WTC11 (cell line): ENCODE measurements at places on chromosomes 16 and 17.

- DNase-seq = no peak
Measured at GRCh38 chr17:81486199-81486810, 26.3 kb downstream of the ACTG1 start.

DNA sequence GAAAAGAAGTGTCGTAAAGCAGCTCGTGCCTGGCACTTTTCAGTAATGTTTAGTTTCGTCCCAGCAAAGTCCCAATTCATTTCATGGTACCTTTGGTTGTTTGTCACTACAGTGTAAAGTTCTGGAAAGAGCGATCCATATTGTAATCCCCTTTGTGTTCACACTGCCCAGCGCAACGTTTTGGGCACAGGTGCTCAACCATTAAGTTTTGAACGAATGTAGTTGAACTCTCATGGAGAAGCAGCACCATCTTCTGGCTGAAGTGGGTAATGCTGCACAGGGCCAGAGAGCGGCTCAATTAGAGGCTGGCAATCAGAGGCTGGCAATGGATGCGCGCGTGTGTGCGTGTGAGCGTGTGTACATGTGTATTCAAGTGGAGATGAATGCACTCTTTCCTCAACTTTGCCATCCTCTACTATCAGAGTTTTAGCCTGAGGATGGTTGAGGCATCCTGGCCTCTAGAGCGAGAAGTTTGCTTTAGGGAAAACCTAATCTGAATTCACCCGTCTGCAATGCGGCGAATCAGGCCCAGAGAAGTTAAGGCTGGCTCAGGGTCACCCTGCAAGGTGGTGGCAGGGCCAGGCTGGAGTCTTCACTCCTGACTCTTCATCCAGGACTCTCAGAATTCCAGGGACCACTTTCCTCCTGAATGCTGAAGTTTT is 29.9 kb downstream of the DYNLL2 start:
- DNase-seq = peak; percentile 92

GRCh38 chr17:78745407-78746088 is 36.5 kb downstream of the CYTH1 start:
- DNase-seq = peak; percentile 28

DNA sequence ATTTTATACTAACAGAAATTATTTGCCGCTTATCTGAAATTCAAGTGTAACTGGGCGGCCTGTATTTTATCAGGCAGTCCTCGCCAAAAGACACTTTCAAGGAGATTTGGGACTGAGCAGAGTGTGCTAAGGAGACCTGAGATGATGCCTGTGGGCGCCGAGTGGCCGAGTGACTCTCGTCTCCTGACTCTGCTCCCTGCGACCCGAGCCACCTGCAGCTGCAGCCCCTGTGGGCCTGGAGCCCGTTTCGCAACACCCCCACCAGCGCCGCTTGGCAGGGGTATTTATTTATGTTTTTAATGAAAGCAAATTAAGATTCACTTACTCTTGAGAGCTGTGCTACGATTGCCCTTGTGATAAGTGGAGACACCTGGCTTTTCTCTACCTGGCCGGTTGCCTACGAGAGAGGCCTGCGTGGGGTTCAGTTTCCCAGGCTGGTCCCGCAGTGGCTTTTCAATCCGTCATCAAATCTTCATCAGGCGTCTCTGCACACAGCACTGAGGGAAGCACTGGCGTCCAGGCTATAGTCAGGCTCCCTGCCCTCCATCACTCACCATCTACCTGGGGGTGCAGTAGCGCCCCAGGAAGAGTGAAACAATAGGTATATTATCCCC is 124.0 kb downstream of the SEC14L1 start:
- DNase-seq = no peak

DNA sequence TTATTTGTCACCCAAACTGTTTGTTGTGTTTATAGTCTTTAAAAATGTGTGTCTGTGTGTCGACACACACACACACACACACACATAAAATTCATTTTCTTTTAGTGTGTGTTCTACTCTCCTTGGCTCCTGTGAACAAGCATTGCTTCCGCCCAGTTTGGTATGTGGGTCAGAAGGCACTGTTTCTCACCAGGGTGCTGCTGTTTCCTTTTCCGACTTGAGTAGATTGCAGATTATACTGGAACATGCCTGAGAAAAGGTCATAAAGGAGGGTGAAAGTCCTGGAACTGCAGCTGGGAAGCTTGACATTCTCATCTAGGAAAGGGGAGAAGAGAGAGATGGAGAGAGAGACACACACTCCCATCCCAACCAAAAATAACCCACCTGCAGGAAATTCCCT is 330.3 kb downstream of the BCAS3 start:
- no peak for DNase-seq

- no peak for DNase-seq
Measured at GRCh38 chr17:79217473-79218135, 143.0 kb downstream of the ENGASE start.

- DNase-seq = no peak
Measured at GRCh38 chr17:36188891-36189306, 7.7 kb downstream of the CCL3L1 start.

DNA sequence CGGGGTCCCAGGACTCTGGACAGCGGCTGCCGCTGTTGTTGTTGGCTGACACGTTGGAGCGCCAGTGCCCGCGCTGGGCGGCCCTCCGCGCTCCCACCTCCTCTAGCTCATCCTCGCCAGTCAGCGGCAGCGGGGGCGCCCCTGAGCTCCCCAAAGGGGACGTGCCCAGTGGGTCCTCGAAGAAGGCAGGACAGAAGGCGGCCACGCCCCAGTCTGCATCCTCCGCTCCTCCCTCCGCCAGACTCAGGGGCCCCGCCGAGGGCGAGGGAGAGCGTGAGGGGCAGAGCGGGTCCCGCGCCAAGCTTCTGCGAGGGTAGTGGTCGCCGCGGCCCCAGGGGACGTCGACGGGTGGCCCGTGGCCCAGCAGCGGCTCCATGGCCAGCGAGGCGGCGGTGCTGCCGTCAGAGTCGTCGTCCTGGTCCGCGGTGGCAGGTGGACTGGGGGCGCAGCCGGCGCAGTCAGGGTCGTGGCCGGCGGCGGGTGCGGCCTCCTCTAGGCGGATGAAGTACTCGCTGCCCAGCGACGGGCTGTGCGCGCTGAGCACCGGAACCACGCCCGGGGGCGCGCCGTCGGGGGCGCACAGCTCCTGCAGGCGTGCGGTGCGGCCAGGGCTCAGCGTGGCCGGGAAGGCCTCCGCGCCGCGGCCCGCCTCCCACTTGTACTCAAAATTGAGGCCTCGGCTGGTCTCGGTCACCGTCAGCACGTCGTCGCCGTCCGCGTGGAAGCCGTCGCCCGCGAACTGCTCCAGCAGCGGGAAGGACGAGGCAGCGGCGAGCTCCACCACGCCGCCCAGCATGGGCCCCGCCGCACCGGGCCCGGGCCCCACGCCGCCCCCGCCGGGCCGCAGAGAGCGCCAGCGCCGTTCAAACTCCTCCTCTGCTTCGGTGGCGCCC is 43.2 kb upstream of the PVALEF start:
- DNase-seq = peak; percentile 74

GRCh38 chr16:4762205-4762604 is 4.8 kb downstream of the ZNF500 start:
- DNase-seq = no peak

DNA sequence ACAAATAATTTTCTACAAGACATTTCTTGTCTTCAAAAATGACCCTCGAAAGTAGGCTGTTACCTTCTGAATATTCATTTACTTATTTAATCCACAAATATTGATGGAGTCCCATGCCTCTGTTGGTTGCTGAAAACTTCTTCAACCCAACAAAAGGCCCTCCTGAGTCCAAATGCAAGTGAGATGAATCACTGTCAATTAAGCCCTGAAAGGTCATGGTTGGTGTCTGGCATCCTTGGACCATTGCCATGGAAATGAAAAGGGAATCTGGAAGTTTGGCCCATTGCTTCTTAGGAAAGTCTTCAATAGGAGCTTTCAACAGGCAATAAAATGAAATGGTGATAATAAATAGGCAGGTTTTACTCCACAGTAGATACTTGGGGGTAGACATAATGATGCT is 364.7 kb upstream of the DYNLRB2 start:
- no peak for DNase-seq

- no peak for DNase-seq
Measured at GRCh38 chr17:76147211-76148014, 6.4 kb upstream of the FOXJ1 start.

DNA sequence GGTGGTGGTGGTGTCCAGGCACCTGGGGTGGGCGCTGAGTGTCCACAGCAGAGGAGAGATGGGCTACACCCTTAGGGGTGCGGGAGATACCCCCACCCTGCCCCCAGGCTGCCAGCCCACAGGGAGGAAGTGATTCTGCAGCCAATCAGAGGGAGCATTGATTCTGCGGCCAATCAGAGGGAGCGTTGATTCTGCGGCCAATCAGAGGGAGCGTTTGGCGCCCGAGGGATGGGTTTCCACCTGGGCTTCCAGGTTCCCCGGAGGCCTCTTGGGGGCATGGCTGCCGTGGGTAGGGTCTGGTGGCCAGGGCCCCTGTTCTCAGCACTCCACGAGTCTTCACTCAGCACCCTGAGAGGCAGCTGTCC is 28.2 kb upstream of the ACSF3 start:
- no peak for DNase-seq

- no peak for DNase-seq
Measured at GRCh38 chr17:50355701-50356341, 9.9 kb downstream of the XYLT2 start.

DNA sequence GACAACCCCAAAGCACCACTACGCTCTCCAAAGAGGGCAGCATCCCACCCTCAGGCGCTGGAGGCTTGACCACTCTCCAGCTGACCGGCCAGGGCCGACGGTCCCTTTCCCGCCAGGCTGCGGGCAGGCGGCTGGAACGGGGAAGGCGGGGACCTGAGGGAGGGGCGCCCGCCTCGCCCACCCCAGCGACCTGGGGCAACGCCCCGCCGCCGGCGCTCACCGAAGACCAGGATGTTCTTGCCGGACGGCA is 431 bp downstream of the DYNC1LI2 start:
- DNase-seq = peak; percentile 40

DNA sequence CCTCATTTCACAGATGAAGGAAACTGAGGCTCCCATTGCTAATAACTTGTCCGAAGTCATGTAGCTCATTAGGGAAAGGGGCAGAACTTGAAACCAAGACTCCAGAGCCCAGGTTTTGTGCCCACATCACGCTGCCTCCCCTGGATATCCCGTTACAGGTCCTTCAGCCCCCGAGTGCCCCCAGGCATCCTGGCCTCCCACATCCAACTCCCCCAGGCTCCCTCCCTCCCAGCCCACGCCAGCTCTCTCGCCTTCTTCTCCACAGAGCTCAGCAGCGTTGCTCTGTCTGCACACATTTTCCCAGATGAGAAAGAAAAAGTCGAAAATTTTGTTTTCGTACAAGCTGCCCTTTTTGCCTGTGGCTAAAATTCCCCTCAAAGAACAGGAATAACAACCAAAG is 14.3 kb upstream of the METTL22 start:
- DNase-seq = no peak

DNA sequence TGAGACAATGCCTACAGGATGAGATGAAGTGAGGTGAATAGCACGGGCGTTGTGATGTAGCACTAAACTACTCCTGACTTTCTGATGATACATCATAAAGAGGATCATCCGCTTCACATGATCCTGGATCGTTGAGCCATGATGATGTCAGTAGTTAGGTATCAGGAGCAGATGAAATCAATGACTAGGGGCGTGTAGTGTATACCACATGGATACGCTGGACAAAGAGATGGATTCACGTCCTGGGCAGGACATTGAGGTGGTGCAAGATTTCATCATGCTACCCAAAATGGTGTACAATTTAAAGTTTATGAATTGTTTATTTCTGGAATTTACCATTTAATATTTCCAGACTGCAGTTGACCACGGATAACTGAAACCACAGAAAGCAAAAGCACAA is 156.6 kb downstream of the ANKFN1 start:
- no peak for DNase-seq

GRCh38 chr17:34146440-34147043 is 108.5 kb upstream of the CCL2 start:
- peak; percentile 89 for DNase-seq

- DNase-seq = no peak
Measured at GRCh38 chr17:55434721-55435120, 13.1 kb upstream of the MMD start.

GRCh38 chr17:57859601-57860413 is 10.0 kb upstream of the MRPS23 start:
- no peak for DNase-seq

DNA sequence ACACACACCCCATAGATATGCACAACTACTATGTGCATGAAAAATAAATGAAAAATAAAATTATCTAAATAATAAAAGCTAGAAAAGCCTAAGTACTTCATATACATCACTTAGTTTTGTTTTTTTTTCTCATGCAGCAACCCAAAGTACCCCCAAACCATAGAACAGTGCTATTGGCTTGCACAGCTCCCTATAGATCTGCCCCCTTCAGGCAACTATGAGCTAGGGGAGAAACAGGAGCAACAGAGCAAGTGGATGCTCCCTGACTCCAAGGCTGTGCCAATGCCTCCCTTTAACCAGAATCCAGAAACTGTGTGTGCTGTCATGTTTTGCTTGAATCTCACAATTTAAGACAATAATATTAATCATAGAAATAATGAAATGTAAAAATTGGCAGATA is 605.5 kb downstream of the TOX3 start:
- DNase-seq = no peak

GRCh38 chr16:57651344-57652333 is 16.5 kb upstream of the ADGRG3 start:
- no peak for DNase-seq

GRCh38 chr16:81077076-81077940 is at the start of gene C16orf46:
Gene C16orf46, minus strand, starts transcription at chr16:81077238. Its CDS starts 13,283 bp downstream, at chr16:81063955.
- peak; percentile 99 for DNase-seq

DNA sequence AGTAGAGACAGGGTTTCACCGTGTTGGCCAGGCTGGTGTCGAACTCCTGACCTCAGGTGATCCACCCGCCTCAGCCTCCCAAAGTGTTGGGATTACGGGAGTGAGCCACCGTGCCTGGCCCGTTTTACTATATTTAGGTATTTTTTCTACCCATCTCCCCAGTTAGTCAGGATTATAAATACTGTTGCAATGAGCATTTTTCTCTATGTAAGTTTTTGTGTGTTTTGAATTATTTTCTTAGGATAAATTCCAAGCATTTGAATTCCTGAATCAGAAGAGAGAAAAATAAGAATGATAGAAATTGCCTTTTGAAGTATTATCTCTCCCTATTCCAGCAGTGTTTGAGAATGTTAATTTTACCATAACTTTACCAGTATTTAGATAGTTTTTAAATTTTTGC is 36.6 kb downstream of the KIAA0513 start:
- DNase-seq = no peak

DNA sequence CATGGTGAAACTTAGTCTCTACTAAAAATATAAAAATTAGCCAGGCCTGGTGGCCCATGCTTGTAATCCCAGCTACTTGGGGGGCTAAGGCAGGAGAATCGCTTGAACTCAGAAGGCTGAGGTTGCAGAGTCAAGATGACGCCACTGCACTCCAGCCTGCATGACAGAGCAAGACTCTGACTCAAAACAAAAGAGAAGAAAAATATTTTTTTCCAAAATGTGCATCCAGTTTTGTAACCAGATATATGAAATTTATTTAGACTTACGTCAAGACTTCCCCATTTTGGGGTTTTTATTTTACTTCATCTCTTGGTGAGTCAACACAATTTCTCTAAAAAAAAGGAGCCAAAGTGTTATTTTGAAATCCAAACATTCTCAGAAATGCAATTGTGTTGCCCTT is 5.5 kb upstream of the TM4SF5 start:
- no peak for DNase-seq
